Midbrain (tissue), 1 donor: ENCODE measurements at places on chromosomes 2 and 18.

GRCh38 chr2:134244587-134244986 is 9.3 kb upstream of the MGAT5 start:
- peak; percentile 17 for DNase-seq

GRCh38 chr2:106193690-106193976 is 468 bp downstream of the UXS1 start:
- no peak for DNase-seq

GRCh38 chr18:54316071-54316820 is 41.4 kb downstream of the STARD6 start:
- no peak for DNase-seq

GRCh38 chr2:197599285-197599965 is 76.0 kb downstream of the RFTN2 start:
- no peak for DNase-seq

DNA sequence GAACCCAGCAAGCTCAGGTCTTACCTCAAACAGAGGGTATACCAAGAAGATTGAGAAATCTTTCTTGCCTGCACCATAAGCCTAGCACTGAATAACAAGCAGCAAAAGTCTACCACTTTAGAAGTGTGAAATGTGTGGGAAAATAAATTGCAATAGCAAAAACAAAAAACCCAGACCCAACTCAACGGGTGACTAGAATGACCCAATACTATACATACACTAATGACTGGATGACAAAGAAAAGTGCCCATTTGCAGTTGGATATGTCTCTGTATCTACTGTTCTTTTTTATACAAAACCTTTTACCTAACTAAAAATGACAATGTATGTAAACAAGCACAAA is 950.6 kb downstream of the TRIB2 start:
- DNase-seq, result no peak
